ENCODE measurements at places on chromosomes 3 and 15.

DNA sequence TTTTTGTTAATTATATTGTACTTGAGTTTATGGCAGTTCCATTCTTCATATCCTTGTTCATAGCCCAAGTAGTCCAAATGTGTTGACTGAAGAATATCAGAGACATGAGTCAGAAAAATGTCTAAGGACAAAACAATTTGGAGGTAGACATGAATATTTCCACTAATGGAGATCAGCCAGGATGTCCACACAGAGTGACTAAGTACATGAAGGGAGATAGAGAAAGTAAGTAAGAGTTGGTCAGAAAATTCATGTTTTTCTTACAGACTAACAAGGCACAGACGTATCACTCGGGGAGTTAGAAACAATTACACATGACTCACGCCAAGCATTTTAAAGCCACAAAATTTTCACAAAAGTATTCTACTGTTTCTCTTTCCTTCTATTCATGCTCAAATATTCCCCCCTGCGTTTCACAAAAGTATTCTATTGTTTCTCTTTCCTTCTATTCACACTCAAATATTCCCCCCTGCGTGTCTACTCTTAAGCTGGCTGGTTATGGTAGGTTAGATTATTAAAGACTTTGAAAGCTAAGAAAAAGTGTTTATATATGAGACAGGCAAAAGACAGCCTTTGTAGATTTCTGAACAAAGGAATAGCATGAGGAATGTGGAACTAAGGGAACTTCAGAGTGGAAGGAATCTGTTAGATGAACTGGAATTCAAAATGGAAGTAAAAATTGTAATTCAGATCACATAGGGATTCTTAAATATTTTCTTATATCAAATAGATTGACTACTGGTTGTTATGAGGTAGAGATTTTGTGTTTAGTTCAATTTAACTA, 648.7 kb upstream of the CCDC54 start:
- DNase-seq, result peak; percentile 96

GRCh38 chr3:4313606-4314293, 10.6 kb downstream of the SETMAR start:
- no peak for DNase-seq

DNA sequence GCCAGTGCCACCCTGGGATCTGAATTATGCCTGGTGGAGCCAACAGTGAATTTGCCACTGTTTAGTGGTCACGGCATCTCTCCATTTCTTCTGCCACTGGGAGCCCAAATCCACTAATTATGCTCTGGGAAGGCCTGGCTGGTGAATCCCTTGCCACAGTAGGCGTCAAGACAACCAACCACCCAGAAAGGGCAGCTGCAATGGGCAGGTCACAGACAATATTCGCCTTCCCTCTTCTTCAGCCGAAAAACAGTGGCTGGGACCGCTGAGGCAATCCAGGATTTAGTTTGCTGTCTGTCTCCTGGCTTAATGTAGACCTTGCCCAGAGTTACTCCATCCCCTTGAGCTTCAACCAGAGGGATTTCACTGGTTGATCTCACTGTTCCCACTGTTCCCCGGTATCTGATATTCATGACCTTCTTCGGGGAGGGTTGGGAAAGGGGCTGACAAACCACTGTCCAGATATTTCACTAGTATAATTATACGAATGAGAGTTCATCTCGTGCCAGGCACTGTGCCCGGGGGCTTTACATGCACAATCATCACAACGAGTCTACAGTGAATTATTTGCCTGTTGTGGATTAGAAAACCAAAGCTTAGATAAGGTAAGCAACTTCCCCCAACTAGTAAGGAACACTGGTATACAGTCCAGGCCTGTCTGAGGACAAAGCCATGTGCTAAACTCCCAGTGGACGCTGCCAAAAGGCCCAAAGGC, 49.9 kb upstream of the RAB6B start:
- DNase-seq, result no peak

GRCh38 chr15:91537856-91538255, 315.7 kb upstream of the SLCO3A1 start:
- DNase-seq, result no peak

GRCh38 chr3:138933981-138934691, 12.8 kb downstream of the FOXL2 start:
- DNase-seq, result no peak
